DMS79 (cell line): ENCODE measurements at places on chromosomes 13 and 19.

GRCh38 chr13:49098198-49098597 lies 121.9 kb upstream of the MLNR start:
- no peak for DNase-seq

- DNase-seq, result no peak
These were observed 25.0 kb downstream of the KBTBD6 start for GRCh38 chr13:41107584-41108014.

- no peak for DNase-seq
These were observed 59.2 kb upstream of the MYCBP2 start for GRCh38 chr13:77386046-77386445.

GRCh38 chr19:8501516-8501915 lies 924 bp downstream of the PRAM1 start:
- DNase-seq, result no peak

DNA sequence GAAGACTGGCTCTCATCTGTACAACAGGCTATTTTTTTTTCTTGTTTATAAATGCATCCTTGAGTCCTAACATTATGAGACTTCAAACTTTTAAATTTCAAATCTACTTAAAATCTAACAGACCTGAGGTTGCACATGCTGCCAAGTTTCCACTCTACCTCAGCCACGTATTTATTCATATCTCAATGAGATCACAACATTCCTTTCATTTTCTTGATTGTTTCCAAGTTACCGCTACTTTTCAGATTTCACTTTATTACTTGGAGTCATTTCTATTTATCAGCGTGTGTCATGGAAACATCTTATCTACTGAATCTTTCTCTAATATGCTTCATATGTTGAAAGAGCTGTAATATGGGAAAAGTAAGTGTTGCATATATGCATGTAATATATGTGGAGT lies 1257.5 kb upstream of the ATXN8OS start:
- no peak for DNase-seq

DNA sequence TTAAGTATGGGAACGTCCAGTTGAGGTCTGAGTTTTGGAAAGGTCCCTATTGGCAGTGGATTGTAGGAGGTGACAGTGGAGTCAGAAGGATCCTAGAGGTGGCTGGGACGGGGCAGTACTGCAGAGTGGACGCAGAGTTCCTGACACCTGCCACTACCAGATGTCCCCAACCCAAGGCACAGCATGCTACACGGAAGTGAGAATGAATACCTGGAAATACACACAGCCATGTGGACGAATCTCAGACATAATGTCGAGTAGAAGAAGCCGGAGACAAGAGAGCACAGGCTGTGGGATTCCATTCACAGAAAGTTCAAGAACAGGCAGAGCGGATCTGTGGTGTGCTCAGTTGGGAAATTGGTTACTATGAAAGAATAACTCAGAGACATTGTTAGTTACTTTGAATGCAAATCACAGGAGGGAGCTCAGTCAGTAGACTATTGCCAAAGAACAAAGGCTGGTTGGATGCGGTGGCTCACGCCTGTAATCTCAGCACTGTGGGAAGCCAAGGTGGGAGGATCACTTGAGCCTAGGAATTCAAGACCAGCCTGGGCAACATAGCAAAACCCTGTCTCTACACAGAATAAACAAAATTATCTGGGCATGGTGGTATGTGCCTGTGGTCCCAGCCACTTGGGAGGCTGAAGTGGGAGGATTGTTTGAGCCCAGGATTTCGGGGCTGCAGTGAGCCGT lies 37.4 kb downstream of the RYR1 start:
- no peak for DNase-seq

GRCh38 chr13:95133498-95133897 lies 167.8 kb downstream of the ABCC4 start:
- DNase-seq, result no peak

DNA sequence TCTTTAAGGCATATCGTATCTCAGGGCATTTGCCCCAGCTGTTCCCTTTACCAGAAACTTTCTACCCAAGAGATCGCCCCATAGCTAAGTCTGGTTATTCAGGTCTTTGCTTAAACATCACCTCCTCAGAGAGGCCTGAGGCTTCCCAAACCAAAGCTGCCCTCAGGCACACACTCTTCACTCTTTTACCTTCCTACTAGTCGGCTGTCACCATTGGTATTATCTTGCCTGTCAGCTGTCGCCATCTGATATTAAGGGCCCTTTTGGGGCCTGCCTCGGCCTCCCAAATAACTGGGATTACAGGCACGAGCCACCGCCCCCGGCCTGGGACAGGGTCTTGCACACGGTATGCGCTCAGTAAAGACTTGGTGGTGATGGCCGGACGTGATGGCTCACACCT lies 1.0 kb downstream of the GADD45GIP1 start:
- DNase-seq, result no peak

- no peak for DNase-seq
These were observed 1162.3 kb downstream of the SLITRK1 start for GRCh38 chr13:82719987-82720386.

DNA sequence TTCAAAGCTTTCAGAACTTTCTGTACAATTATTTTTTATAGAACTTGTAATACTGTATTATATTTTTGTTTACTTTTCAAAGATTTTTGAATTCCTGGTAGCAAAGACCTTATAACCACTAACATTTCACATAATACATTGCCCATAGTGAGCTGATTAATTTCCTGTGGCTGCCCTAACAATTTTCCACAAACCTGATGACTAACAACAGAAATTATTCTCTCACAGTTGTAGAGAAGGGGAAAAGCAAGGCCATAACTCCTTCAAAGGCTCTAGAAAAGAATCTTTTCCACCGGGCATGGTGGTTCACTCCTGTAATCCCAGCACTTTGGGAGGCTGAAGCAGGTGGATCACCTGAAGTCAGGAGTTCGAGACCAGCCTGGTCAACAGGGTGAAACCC lies 19.1 kb downstream of the KLF12 start:
- no peak for DNase-seq

DNA sequence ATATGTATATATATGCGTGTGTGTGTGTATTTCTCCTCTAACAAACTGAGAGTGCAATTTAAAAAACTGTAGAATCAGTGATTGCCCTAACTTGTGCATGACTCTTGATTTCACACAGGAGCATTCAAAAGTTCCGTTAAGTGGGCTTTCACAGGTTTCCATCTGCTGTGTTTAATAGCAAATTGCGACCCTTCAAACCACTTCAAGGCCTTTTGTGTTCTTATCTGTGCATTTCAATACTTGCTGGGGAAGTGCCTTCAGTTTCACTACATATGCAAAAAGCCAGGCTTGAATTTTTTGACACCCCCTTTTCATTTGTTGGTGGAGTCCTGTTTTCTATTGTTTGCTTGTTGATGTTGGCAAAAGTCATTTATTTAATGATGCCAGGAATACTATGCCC lies 158.0 kb downstream of the TM9SF2 start:
- DNase-seq, result peak; percentile 99

DNA sequence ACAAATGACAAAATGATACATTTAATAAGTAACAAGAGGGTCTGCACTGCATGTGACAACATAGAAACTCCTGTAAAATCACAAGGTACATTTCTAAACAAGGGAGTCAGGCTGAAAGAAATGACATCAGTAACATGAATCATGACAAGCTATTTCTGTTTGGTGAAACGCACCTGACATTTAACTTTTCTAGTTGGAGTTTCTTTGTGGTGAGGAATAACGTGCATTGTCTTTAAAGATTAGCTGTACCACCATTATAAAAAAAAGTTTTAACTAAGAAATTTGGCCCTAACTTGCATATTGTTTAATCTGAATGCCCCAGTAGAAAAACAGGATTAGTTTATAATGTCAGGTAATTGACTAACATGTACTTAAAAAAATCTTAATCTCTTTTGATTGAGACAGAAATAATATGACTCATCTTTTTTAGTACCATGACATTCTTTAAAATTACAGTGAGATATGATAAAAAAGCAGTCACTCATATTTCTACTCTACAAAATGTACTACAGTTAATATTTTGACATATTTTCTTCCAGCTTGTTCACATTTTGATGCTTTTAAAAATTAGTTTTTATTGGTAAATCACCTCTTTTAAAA lies 418.2 kb downstream of the KLF12 start:
- DNase-seq, result no peak

GRCh38 chr19:14672188-14672872 lies 2.3 kb downstream of the ADGRE3 start:
- DNase-seq, result no peak

- DNase-seq, result no peak
These were observed 51.8 kb upstream of the MYCBP2 start for GRCh38 chr13:77378662-77379061.

DNA sequence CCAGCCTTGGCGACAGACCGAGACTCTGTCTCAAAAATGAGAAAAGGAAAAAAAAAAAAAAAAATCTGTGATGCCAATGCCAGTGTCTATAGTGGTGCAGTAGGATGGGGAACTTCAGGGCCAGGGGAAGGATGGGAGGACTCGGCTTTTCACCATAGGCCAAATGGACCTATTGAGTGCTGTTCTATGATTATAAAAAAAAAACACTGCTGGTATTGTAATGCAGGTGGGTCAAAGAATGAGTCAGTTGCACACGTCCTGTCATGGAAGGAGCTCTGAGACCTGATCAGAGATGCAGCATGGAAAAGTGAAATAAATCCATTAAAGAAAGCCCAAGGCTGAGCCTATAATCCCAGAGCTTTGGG lies 7.0 kb downstream of the DNAJB1 start:
- DNase-seq, result no peak

- DNase-seq, result no peak
These were observed 8.6 kb downstream of the TUBGCP3 start for GRCh38 chr13:112579310-112579843.

DNA sequence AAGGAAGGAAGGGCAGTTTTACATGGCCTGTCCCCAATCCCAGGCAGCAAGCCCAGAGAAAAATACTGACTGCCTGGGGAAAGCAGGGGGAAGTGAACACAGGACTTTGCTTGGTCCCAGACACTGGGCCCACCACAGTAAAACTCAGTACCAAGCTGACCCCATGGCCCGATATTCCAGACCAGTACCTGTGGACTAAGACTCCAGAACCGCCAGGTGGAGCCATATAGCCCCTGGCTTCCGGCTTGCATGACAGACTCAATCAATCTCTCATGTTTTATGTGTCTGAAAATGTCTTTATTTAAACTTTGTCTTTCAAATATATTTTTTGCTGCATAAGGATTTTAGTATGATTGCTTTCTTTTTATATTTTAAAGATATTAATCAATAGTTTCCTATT lies 767.9 kb upstream of the SLITRK6 start:
- no peak for DNase-seq

- no peak for DNase-seq
These were observed 60.2 kb upstream of the TNFRSF19 start for GRCh38 chr13:23509781-23510543.

DNA sequence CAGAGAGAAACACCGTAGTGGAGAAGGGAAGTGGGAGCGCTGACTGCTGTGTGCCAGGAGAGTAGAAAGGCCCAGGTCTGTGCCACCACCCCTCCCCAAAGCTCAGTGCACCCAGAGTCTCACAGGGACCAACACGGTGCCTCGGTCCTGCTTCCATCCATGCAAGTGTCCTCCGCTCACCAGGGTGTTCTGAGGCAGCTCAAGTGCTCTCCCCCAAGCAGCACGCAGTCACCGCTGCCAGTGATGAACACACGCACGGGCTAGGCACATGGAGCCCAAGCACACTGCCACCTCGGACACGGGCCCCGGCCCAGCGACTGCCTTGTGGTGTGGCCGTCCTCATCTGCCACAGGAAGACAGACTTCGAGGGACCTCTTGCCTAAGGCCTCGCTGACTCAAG lies 10.5 kb downstream of the POP4 start:
- DNase-seq, result no peak

DNA sequence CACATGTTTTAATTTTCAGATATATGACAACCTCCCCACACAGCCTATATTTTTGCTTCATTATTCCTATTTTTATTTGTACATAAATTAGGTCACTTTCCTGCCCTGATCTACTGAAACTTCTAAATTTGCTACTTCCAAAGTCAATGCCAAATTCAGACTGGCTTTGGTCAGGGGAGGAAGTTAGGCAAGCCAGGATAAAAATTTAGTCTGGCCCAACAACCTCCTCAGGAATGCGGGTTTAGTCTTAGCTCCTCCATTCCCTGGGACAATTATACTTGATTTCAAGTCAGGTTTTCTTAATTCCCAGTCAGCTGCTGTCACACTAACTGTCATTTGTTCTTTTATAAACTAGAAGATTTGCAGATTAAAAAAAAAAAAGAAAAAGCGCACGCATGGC lies 84.3 kb downstream of the TM9SF2 start:
- no peak for DNase-seq
